Foreskin keratinocyte (primary cell): ENCODE measurements at places on chromosomes 1 and 21. TPM values are rescaled to one million over a fixed set of nuclear protein-coding genes. Genes with fewer than 3 reads are reported as not detected.

- DNase-seq: no peak
Measured at GRCh38 chr1:221765527-221765926, 23.6 kb upstream of the DUSP10 start.

DNA sequence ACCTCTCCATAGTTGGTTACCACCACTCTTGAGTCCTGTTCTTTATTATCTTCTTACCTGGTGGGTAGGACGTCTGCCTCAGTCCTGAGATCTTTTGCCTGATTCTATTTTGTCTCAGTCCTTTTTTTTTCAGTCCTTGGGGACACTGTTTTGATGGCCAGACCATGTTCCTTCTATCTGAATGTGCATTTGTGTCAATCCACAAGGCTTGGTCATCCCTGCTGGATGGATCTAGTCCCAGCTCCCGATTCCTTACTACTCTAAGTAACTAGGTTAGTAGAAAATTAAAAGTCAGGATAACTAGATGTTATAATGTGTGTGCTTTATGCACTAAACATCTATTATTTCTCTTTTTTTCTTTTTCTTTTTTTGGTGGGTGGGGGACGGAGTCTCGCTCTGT is 28.1 kb upstream of the AK4 start:
- DNase-seq: no peak

DNA sequence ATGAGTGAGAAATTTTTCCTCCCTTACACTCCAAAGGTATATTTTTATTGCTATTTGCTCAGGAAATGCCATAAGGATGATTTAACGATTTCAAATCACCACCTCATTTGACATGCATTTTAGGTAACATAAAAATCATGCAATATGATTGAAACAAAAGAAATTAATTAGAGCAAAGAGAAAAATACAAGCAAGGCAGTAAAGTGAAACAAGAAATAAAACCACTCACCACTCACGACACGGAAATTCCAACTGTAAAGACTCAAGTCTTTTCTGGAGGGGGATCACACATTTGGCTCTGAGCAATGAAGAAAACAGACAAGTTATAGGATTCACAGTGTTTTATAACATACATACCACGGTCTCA is 86.8 kb upstream of the ARHGAP29 start:
- DNase-seq: peak; percentile 64

GRCh38 chr1:107547363-107548155 is 406.7 kb downstream of the NTNG1 start:
- DNase-seq: peak; percentile 76

- no peak for DNase-seq
Measured at GRCh38 chr1:169150641-169151337, 44.3 kb downstream of the ATP1B1 start.

GRCh38 chr1:207806531-207807325 is 54.9 kb downstream of the CD46 start:
- peak; percentile 29 for DNase-seq

The CHRM3 gene
- not detected in 2 replicates for total RNA-seq

DNA sequence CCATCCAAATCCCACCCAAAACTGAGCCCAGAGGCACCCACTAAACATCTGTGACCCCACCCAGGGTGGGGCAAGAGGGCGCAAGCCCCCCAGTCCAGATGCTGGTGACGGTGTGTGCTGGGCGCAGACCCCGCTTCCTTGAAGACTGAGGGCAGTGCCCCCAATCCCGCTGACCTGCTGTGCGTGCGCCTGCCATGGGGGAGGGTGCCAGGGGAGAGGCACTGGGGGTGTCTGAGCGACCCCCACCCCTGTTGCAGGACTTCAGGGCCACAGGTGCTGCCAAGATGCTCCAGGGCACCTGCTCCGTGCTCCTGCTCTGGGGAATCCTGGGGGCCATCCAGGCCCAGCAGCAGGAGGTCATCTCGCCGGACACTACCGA is 13.3 kb downstream of the COL6A2 start:
- no peak for DNase-seq

GRCh38 chr1:222465211-222466041 is 82.5 kb downstream of the HHIPL2 start:
- peak; percentile 78 for DNase-seq

GRCh38 chr1:223802602-223803001 is 43.1 kb downstream of the TP53BP2 start:
- DNase-seq: no peak

The GPATCH3 gene
- total RNA-seq: 7.1 and 10.4 TPM in 2 replicates

GRCh38 chr21:20882462-20883407 is 115.5 kb upstream of the NCAM2 start:
- DNase-seq: peak; percentile 7

The FCGR1A gene
- not detected in 2 replicates for total RNA-seq

The MAP3K7CL gene
- 14.5 and 15.0 TPM in 2 replicates for total RNA-seq

The BCAS2 gene
- 56.6 and 57.8 TPM in 2 replicates for total RNA-seq

- DNase-seq: no peak
Measured at GRCh38 chr1:179119513-179119912, 37.6 kb downstream of the TOR3A start.

The CD1D gene
- 3.9 and 5.1 TPM in 2 replicates for total RNA-seq

DNA sequence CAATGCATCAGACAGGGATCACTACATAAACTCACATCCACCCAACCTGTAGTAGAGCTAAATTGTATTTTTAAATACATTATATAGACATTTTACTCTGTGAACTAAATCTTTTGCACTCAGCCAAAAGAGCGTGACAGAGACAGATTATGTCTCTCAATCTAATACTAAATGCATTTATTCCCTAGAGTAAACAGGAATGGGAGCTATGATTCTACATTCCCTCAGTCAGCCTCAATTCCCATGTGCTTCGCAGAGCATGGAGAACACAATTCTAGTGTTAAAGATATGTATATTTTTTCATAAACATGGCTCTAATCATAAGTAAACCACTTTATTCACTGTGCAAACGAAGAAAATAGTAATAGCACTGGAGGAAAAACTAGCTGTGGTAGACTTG is 16.5 kb downstream of the PIGK start:
- DNase-seq: no peak

DNA sequence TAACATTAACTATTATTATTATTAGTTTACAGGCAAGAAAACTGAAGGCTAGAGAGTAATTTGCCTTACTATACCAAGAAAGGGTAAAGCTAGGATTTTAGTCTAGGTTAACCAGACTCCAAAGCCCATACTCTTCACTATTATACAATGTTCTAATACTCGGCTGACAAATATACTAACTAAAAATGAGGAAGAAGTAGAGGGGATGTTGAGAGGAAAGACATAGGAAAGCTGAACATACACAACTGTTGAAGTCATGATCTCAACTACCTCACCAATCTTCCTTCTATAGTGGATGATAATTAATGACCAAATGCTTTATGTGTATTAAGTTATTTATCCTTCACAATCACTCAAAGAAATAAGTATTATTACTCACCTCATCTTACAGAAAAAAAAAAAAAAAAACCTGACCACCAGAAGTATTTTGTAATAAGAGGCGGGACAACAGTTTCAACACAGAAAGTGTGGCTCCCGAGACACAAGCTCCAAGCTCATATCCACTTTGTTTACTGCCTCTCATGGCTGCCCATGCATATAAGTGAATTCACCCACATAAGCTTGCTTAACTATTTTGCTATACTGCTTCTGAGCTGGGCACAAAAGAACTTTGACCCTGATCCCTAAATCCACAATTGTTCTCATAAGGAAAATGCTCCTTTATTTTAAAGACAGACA is 78.0 kb downstream of the USP1 start:
- no peak for DNase-seq

The UTS2 gene
- not detected in 2 replicates for total RNA-seq

GRCh38 chr1:78919150-78919549 is 87.4 kb downstream of the ADGRL4 start:
- no peak for DNase-seq

The ACTN2 gene
- total RNA-seq: not detected in 2 replicates

DNA sequence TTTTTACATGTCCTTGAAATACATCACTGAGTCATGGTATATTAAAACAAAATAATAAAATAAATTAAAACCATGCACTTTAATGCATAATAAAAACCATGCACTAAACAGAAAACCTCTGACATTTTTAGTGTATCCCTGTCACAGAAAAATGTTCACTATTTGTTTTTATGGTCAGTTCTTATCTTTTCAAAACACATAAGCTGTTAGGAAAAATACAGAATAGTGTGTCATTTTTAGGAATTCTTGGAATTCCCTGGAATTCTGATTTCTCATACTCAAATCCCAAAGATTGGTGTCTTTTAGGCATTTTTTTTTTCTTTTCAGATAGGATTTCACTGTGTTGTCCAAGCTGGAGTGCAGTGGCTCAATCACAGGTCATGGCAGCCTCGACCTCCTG is 25.1 kb upstream of the TINAGL1 start:
- no peak for DNase-seq

The AHCTF1 gene
- total RNA-seq: 39.5 and 46.3 TPM in 2 replicates

The LAPTM5 gene
- total RNA-seq: not detected in 2 replicates

DNA sequence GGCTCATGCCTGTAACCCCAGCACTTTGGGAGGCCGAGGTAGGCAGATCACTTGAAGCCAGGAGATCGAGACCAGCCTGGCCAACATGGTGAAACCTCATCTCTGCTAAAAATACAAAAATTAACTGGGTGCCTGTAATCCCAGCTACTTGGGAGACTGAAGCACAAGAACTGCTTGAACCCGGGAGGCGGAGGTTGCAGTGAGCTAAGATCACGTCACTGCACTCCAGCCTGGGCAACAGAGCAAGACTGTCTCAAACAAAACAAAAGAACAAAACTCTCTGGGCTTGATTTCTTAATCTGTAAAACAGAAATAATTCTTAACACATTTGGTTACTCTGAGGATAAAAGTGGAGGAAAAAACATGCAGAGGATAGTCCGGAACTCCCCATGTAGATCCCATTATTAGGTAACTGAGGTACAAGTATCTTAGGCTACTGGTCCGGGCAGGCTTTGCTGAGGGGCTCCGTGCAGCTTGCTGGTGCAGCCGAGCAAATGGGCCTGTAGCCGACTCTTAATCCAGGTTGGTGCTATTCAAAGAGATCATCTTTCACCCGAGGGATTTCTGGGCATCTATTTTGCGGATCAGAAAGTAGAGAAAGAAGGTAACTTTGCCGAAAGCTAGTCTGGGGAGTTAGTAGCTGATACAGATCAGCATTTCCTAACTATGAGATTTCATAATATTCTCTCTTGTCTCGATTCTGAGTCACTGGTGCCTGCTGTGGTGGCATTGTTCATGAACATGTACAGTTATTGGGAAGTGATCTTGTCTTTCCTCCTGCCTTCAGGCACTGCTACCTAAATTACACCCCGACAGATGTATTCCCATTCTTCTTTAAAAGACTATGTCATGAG is 56.8 kb downstream of the NFIA start:
- DNase-seq: peak; percentile 74

GRCh38 chr1:226875641-226876295 is 5.4 kb downstream of the PSEN2 start:
- DNase-seq: peak; percentile 35

The OVAAL gene
- not detected in 2 replicates for total RNA-seq

The ST6GALNAC5 gene
- total RNA-seq: 21.6 and 24.8 TPM in 2 replicates

- DNase-seq: peak; percentile 49
Measured at GRCh38 chr1:218945050-218945449, 228.6 kb upstream of the LYPLAL1 start.

- DNase-seq: no peak
Measured at GRCh38 chr1:200290010-200290685, 119.7 kb downstream of the ZNF281 start.

- no peak for DNase-seq
Measured at GRCh38 chr1:2129256-2129943, 65.2 kb downstream of the FAAP20 start.

DNA sequence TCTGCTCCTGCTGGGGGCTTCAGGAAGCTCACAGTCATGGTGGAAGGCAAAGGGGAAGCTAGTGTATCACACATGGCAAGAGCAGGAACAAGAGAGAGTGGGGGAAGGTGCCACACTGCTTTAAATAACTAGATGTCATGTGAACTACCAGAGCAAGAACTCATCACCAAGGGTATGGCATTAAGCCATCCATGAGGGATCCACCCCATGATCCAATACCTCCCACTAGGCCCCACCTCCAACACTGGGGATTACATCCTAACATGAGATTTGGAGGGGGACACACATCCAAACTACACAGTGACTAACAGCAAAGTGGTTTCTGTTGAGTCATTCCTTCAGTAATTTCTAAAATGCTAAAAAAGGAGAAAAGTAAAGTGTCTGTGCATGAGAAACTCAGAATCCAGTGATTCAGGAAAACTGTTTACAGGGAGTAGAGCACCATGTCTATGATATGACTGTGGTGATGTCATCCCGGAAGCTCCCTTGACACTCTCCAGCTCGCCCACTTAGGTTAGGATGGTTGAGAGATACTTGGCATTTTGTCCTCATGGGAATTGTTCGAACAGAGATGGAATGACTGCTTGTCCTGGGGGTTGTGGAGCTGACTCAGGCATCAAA is 50.3 kb downstream of the CHD1L start:
- DNase-seq: peak; percentile 88

- no peak for DNase-seq
Measured at GRCh38 chr1:41385398-41386195, 24.4 kb downstream of the FOXO6 start.

GRCh38 chr1:103416681-103417286 is 108.7 kb upstream of the RNPC3 start:
- no peak for DNase-seq

The C8A gene
- total RNA-seq: not detected in 2 replicates

The SMCP gene
- total RNA-seq: not detected in 2 replicates

DNA sequence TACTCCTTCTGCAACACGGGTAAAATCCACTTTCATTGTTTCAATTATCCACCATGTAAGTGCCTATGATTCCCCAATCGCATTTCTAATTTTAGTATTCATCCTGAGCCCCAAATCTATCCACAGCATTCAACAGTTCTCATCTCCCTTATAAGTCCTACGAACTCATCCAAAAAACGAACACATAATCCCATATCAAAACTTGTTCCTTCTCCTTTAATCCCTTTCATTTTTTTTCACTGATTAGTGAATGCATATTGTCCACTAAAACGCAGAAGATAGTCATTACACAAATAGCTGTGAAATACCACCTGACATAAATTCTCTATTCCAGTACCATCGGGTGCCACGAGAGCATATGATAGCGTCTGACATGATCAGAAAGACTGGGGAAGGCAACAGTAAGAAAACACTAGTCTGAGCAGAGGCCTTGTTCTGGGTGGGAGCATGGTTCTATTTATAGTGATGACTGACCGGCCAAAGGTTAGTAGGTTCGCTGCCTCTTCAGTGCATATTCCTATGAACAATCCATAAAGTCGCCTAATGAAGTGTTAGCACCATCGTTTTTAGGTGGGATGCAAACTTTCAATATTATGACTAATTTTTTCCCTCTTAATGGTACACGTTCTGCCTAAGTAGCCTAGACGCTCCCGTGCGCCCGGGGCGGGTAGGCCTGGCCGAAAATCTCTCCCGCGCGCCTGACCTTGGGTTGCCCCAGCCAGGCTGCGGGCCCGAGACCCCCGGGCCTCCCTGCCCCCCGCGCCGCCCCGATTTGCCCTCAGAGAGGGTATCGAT is 648 bp downstream of the ATP5PF start:
- DNase-seq: no peak

GRCh38 chr1:221774054-221774842 is 32.4 kb upstream of the DUSP10 start:
- DNase-seq: no peak

The LRRC53 gene
- total RNA-seq: not detected in 2 replicates

The S100A16 gene
- 1,000 and 1,238 TPM in 2 replicates for total RNA-seq

The CFAP107 gene
- total RNA-seq: not detected in 2 replicates

- no peak for DNase-seq
Measured at GRCh38 chr1:37509181-37509580, 5.4 kb downstream of the MEAF6 start.
